ENCODE measurements at places on chromosomes 12 and 14.

DNA sequence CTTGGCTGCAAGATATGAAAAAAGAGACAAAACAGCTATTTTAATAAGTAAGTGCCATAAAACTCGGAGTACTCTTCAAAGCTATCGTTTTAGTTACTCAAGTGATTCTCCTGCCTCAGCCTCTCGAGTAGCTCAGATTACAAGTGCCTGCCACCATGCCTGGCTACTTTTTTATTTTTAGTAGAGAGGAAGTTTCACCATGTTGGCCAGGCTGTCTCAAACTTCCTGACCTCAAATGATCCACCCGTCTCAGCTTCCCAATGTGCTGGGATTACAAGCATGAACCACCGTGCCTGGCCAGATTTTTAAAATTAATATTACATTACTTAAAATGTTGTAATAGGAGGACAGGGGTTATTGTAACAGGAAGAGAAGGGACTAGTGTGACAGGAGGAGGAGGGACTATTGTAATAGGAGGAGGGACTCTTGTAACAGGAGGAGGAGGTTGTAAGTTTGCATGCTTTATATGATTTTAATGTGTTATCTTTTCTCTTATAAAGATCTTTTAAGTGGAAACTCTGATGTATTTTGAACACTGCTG, 61.3 kb downstream of the KITLG start:
- no peak for DNase-seq

GRCh38 chr12:107788281-107788680, 13.8 kb downstream of the ASCL4 start:
- DNase-seq, result no peak

DNA sequence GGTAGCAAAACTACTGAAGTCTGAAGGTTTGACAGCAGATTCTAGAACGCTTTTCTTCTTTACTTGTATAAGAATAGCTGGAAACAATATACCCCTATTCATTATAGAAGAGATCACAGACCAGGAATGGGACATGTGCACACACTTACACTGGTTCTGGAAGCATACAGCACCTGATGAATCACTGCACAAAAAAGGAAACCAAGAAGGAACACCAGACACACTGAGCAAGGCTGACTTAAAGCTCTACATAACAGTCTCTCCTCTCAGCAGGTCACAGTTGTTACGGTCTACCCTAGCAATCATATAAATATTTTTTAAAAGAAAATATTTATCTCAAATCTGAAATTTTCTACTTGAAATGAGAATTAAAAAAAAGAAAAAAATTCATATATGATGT, 13.5 kb downstream of the ATP2B1 start:
- no peak for DNase-seq

DNA sequence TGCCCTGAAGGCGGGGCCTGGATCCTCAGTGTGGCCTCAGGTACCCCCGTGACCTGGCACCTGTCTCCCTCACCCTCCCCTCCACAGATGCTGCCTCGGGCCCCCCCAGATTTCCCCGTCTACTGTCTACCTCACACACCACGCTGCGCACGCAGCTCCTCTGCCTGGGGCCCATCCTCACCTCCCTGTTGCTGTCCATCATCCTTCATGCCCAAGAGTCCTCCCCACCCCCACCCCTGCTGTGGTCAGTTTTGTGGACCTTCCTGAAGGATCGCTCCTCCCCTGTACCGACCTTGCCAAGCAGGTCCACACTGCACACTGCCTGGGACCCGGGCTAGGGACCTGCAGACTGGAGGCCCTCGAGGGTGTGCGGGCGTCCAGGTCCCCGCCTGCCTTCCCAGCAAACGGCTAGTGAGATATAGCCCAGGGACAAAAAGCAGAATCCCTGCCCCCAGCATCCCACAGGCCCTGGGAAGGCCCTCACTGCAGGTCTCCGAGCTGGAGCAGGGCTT, 197.4 kb upstream of the DIO3 start:
- no peak for DNase-seq

GRCh38 chr14:52834440-52834842, 43.0 kb upstream of the GNPNAT1 start:
- peak; percentile 87 for DNase-seq

GRCh38 chr12:49643961-49644619, 20.7 kb downstream of the PRPF40B start:
- no peak for DNase-seq

Data from AG04449 (cell line).